ENCODE measurements at places on chromosomes 3 and 15.

- DNase-seq = no peak
These were observed 9.1 kb upstream of the OXTR start for GRCh38 chr3:8778475-8778874.

DNA sequence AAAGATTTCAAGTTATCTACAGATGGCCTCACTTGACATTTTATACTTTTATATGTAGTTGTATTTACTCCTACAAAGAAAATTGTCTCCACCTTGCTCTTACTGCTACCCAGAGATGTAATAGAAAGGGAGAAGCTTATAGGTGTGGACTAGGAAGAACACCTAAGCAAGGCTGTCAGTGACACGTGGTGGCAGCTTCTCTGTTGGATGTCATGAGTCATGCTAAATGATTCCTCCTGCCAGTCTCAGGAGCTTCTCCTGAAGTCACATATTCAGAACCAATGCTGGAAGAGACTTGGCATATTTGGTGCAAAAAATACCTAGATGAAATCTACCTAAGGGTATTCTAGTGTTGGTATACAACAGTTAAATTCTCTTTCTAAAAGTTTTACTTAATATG, 184.7 kb downstream of the LRRC3B start:
- DNase-seq = no peak

GRCh38 chr3:165196577-165197480, 645 bp upstream of the SLITRK3 start:
- DNase-seq = peak; percentile 58

DNA sequence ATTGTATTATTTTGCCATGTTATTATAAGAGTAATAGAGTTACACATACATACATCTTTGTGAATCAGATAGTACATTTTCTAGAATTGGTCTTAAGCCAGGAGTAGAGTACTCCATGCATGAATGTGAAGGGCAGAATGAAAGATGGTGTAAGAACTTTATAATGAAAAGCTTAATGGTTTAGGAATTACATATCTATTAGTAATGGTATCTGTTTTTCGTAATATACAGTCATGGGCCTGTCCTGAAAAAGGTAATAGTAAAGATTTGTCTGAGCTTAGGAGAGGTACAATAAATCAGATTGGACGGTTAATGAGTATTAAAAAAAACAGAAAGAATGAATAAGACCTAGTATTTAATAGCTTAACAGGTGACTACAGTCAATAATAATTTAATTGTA, 118.2 kb upstream of the PRTG start:
- no peak for DNase-seq

- DNase-seq = peak; percentile 84
These were observed 53.5 kb downstream of the SEMA5B start for GRCh38 chr3:122973893-122974615.

GRCh38 chr3:44509393-44509921, 32.0 kb upstream of the ZNF445 start:
- peak; percentile 46 for DNase-seq

Measured in WERI-Rb-1 (cell line).